A549 treated with AZD2906 at 1 μM for 4 hours (cell line): ENCODE measurements at places on chromosomes 16 and 17. TPM values are rescaled to one million over a fixed set of nuclear protein-coding genes. Genes with fewer than 3 reads are reported as not detected.

Gene MYH3
- 0.43 to 1.3 TPM (median 0.97 TPM) in 5 replicates for total RNA-seq

Gene ABCC12
- 0.02 to 0.15 TPM (median 0.05 TPM) in 5 replicates for total RNA-seq

Gene OR2C1
- total RNA-seq, result not detected in 5 replicates

Gene ATP2A3
- total RNA-seq, result 4.3 to 5.3 TPM (median 4.7 TPM) in 5 replicates

Gene NPIPB6
- total RNA-seq, result 1.2 to 2.3 TPM (median 1.5 TPM) in 5 replicates

Gene KRTAP4-4
- not detected in 5 replicates for total RNA-seq

Gene OTOA
- total RNA-seq, result 0.06 to 0.10 TPM (median 0.06 TPM) in 4 of 5 replicates, not detected in the other

Gene GRAPL
- total RNA-seq, result 0.11 to 0.22 TPM (median 0.11 TPM) in 3 of 5 replicates, not detected in the others

Gene PLA2G10
- total RNA-seq, result 0.33 to 0.63 TPM (median 0.48 TPM) in 5 replicates

Gene SAMD14
- 0.25 to 0.52 TPM (median 0.49 TPM) in 5 replicates for total RNA-seq

Gene SYT17
- 10.1 to 12.1 TPM (median 11.8 TPM) in 5 replicates for total RNA-seq

Gene KCNJ12
- total RNA-seq, result 1.5 to 1.8 TPM (median 1.7 TPM) in 5 replicates

Gene HSPB9
- total RNA-seq, result not detected in 5 replicates

Gene LPO
- 0.06 to 0.10 TPM (median 0.08 TPM) in 4 of 5 replicates, not detected in the other for total RNA-seq

Gene STH
- total RNA-seq, result not detected in 5 replicates

Gene HIRIP3
- 14.6 to 18.0 TPM (median 15.5 TPM) in 5 replicates for total RNA-seq

Gene SOST
- 0.03 TPM in 1 of 5 replicates, not detected in the others for total RNA-seq

Gene QRICH2
- total RNA-seq, result 0.42 to 1.1 TPM (median 0.85 TPM) in 5 replicates

Gene CNEP1R1
- total RNA-seq, result 19.6 to 21.8 TPM (median 20.5 TPM) in 5 replicates

Gene ANKFN1
- not detected in 5 replicates for total RNA-seq

Gene ACSM2A
- total RNA-seq, result not detected in 5 replicates

Gene RGS9
- total RNA-seq, result 6.4 to 7.4 TPM (median 6.9 TPM) in 5 replicates

Gene HDAC5
- 12.0 to 16.8 TPM (median 15.3 TPM) in 5 replicates for total RNA-seq

Gene GPRC5C
- 45.9 to 65.0 TPM (median 59.4 TPM) in 5 replicates for total RNA-seq

Gene XAF1
- total RNA-seq, result not detected in 5 replicates

Gene CNTNAP1
- 4.5 to 5.6 TPM (median 5.0 TPM) in 5 replicates for total RNA-seq

Gene SLC43A2
- total RNA-seq, result 4.7 to 6.8 TPM (median 5.9 TPM) in 5 replicates

Gene C17orf78
- not detected in 5 replicates for total RNA-seq

Gene DOC2A
- total RNA-seq, result 1.3 to 1.9 TPM (median 1.8 TPM) in 5 replicates
